ENCODE measurements at places on chromosomes 6 and 20. TPM values are rescaled to one million over a fixed set of nuclear protein-coding genes. Genes with fewer than 3 reads are reported as not detected.
A peak's percentile ranks its signal among the peaks of the same experiment; 100 is the strongest.

The MTFR2 gene
- total RNA-seq: 6.2 TPM

The FBXO5 gene
- total RNA-seq: 16.8 TPM

The HSPA1A gene
- 324 TPM for total RNA-seq

The ZNF341 gene
- 5.1 TPM for total RNA-seq

The MYH7B gene
- total RNA-seq: 0.04 TPM

The SH3BGRL2 gene
- 3.8 TPM for total RNA-seq

The OGFR gene
- total RNA-seq: 112 TPM

The NANP gene
- 10.3 TPM for total RNA-seq

- H3K4me1 ChIP-seq: no peaks in the 10 kb centered on the region
- no peaks in the 10 kb centered on the region for H3K27me3 ChIP-seq
- no peak overlapping the region for H3K27ac ChIP-seq
- H3K4me3 ChIP-seq: no peak overlapping the region
- H3K36me3 ChIP-seq: no peaks in the 10 kb centered on the region
- peak; percentile 42 for DNase-seq
These were observed 5.0 kb downstream of the FAM209B start for GRCh38 chr20:56537997-56538396.

GRCh38 chr6:26556263-26557070 lies 18.3 kb downstream of the HMGN4 start:
- no peaks in the 10 kb centered on the region for H3K27me3 ChIP-seq
- peak; percentile 93 for DNase-seq
- H3K4me3 ChIP-seq: no peak overlapping the region
- no peaks in the 10 kb centered on the region for H3K36me3 ChIP-seq

GRCh38 chr6:157245436-157245835 lies 77.9 kb downstream of the TMEM242 start:
- H3K4me1 ChIP-seq: peaks cover 3% of the 10 kb centered on the region
- H3K27me3 ChIP-seq: no peaks in the 10 kb centered on the region
- H3K36me3 ChIP-seq: no peaks in the 10 kb centered on the region
- H3K27ac ChIP-seq: no peak overlapping the region
- no peak for DNase-seq
- H3K4me3 ChIP-seq: no peak overlapping the region

GRCh38 chr20:11172881-11173280 lies 499.1 kb upstream of the JAG1 start:
- H3K4me3 ChIP-seq: no peak overlapping the region
- no peaks in the 10 kb centered on the region for H3K36me3 ChIP-seq
- H3K27me3 ChIP-seq: no peaks in the 10 kb centered on the region
- DNase-seq: no peak
- H3K27ac ChIP-seq: no peak overlapping the region

DNA sequence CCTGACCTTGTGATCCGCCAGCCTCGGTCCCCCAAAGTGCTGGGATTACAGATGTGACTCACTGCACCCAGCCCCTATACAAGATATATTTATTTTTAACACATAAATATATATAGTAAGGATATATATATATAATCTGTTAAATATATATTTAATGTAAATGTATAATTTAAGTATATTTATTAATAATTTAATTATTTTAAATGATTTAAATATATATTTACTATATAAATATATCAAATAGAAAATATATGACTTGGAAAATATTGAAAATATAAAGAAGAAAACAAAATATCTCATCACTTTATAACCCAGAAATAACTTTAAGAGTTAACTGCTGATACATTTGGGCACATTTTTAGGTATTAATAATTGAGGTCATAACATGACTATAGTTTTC lies 324.7 kb downstream of the SYNE1 start:
- no peaks in the 10 kb centered on the region for H3K4me1 ChIP-seq
- H3K27ac ChIP-seq: no peak overlapping the region
- no peaks in the 10 kb centered on the region for H3K27me3 ChIP-seq

GRCh38 chr6:153150371-153150751 lies 19.3 kb upstream of the RGS17 start:
- no peaks in the 10 kb centered on the region for H3K4me1 ChIP-seq
- no peaks in the 10 kb centered on the region for H3K27me3 ChIP-seq
- DNase-seq: no peak

DNA sequence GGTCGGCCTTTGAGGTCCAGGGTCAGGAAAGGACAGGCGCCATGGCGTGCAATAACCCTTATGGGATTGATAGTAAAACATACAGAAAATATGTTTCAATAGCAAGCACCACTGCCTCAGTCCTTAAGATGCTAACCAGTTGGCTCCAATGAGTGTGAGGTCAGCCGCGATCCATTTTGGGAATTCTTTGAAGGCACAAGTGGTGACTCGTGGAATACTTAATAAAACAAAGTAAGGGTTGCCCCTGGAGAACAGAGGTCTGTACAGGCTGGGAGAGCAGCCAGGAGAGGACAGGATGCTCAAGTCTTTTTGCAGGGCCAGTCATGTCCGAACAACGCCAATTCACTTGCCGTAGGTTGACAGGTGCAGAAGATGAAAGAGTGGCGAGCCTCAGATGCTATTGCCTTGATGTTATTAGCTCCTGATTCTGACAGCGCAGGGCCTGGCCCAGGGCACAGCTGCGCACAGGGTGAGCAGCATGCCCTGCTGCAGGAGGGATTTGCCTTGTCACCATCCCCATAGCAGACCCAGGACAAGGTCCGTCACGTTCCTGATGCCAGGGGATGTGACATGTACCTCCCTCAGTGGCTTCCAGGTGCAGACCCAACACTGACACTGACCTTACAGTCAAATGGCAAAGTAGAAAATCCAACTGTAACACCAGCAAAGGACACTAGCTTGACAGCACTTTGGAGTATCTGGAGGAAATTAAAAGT lies 21.8 kb downstream of the SYNDIG1 start:
- no peaks in the 10 kb centered on the region for H3K4me1 ChIP-seq
- H3K4me3 ChIP-seq: no peak overlapping the region
- DNase-seq: no peak
- H3K27ac ChIP-seq: no peak overlapping the region
- H3K36me3 ChIP-seq: no peaks in the 10 kb centered on the region

DNA sequence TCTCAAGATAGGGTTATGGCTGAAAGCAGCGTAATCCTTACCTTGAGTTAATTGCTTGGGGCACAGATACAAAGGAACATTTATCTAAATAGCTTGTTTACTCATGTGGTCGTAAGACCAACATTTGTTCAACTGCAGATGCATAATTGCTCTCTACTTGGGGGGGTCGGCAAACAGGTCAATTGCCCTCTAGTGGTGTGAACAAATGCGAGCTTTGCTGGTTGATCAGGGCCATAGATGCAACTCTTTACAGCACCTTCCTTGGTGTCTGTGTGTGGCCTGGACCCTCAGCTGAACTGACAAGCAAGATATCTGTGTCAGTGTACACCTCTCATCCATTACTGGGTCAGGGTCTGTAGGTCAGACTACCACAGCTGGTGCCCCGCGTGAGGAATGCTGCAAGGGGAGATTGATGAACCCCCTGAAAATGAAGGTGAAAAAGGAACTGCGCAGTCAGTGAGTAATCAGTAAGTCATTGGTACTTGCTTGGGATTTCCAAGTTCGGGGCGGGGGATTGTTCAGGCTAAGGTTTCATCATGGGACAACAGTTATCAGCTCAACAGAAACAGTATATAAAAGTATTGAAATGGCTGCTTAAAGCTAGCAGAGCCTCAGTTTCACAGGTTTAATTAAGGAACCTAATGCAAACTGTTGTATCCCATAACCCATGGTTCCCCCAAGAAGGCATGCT lies 24.0 kb downstream of the HLA-DPA1 start:
- H3K27ac ChIP-seq: no peak overlapping the region
- peaks cover 55% of the 10 kb centered on the region for H3K27me3 ChIP-seq
- no peaks in the 10 kb centered on the region for H3K4me1 ChIP-seq
- no peak for DNase-seq
- H3K4me3 ChIP-seq: no peak overlapping the region

- peak overlapping the region; percentile 98 for H3K27ac ChIP-seq
- peaks cover 23% of the 10 kb centered on the region for H3K36me3 ChIP-seq
- no peak for DNase-seq
- peaks cover 29% of the 10 kb centered on the region for H3K4me1 ChIP-seq
- H3K4me3 ChIP-seq: peak overlapping the region; percentile 91
- H3K27me3 ChIP-seq: no peaks in the 10 kb centered on the region
These were observed 1.5 kb downstream of the TFAP2A start for GRCh38 chr6:10413262-10413849.

DNA sequence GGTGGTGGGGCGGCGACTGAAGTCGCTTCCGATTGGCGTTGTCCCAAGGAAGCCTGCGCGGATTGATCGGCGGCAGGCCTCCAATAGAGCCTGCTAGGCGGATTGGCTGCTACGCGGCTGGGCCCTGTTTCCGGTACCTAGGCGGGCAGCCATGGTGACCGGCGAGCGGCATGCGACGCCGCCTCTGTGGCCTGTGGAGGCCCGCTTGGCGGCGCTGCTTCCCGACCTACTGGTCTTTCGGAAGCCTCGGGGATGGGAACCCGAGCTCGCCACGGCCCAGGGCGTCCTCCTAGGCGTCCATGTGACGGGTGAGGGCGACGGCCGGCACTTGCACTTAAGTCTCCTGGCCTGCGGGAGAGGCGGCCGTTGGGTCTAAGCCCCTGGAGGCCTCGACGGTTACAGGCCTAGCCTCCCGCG lies 28.1 kb downstream of the NFYA start:
- H3K27ac ChIP-seq: no peak overlapping the region
- no peak overlapping the region for H3K4me3 ChIP-seq
- no peaks in the 10 kb centered on the region for H3K4me1 ChIP-seq
- DNase-seq: no peak

DNA sequence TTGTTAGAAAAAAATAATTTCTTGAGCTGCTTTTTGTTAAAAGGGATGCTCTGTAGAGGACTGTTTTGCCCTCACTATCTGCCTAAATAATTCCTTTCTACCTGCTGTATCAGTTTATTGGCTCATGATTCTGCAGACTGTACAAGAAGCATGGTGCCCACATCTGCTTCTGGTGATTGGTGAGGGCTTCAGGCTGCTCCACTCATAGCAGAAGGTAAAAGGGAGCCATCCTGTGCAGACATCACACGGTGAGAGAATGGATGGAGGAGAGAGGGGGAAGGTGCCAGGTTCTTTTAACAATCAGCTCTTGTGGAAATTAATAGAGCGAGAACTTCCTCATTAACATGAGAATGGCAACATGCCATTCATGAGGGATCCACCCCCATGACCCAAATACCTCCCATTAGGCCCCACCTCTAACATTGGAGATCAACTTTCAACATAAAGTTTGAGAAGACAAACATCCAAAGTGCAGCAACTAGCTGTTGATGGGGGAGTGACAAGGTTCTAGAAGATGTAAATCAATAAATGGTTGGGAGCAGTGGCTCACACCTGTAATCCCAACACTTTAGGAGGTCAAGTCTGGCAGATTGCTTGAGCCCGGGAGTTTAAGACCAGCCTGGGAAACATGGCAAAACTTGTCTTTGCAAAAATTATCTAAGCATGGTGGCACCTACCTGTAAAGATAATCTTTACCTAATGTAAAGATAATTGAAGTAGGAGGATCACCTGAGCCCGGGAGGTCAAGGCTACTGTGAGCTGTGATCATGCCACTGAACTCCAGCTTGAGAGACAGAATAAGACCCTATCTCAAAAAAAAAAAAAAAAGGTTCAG lies 15.7 kb upstream of the AHCY start:
- no peak overlapping the region for H3K4me3 ChIP-seq
- no peak for DNase-seq
- peaks cover 36% of the 10 kb centered on the region for H3K4me1 ChIP-seq
- no peaks in the 10 kb centered on the region for H3K36me3 ChIP-seq
- no peak overlapping the region for H3K27ac ChIP-seq
- no peaks in the 10 kb centered on the region for H3K27me3 ChIP-seq

GRCh38 chr6:2739335-2739734 lies 11.4 kb downstream of the MYLK4 start:
- peaks cover 5% of the 10 kb centered on the region for H3K4me1 ChIP-seq
- H3K4me3 ChIP-seq: no peak overlapping the region
- peak; percentile 63 for DNase-seq
- no peaks in the 10 kb centered on the region for H3K27me3 ChIP-seq
- no peak overlapping the region for H3K27ac ChIP-seq

DNA sequence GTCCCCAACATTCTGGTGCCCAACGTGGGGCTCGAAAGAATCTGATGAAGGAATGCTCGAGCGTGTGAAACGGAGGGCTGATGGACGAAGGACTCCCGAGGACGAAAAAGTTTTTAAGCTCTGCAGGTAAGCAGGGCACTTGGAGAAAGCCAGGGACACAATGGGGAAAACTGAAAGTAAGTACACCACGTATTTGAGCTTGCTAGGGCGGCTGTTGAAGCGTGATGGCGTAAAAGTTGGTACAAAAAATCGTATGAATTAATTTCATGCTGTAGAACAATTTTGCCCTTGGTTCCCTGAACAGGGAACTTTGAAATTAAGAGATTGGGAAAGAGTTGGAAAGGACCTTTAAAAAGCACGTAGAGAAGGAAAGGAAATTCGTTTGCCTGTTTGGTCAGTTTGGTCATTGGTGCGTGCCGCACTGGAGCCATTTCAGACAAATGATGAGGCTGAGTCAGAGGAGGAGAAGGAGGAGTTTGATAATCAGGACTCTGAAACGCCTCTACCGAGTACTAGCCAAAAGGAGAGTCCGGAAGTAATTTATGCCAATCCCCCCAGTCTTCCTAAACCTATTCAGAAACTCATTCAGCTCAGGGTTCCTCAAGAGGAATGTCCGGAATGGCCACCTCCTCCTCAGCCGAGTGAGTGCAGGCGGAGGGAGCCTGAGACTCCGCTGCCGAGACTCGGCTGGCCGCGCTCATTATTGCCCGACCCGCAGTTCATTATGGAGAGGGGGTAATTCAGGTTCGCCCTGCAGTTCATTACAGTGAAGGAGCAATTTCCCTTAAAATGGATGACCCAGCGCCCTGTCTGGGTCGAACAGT lies 59.2 kb upstream of the PRSS16 start:
- H3K4me3 ChIP-seq: peak overlapping the region; percentile 81
- peak; percentile 79 for DNase-seq
- no peaks in the 10 kb centered on the region for H3K36me3 ChIP-seq
- H3K27ac ChIP-seq: peak overlapping the region; percentile 41
- no peaks in the 10 kb centered on the region for H3K4me1 ChIP-seq
- H3K27me3 ChIP-seq: no peaks in the 10 kb centered on the region

- peaks cover 18% of the 10 kb centered on the region for H3K4me1 ChIP-seq
- no peaks in the 10 kb centered on the region for H3K36me3 ChIP-seq
- no peaks in the 10 kb centered on the region for H3K27me3 ChIP-seq
- DNase-seq: peak; percentile 89
These were observed 71.1 kb upstream of the THEMIS start for GRCh38 chr6:127971945-127972391.

GRCh38 chr6:73854998-73855718 lies 159.2 kb downstream of the CD109 start:
- no peaks in the 10 kb centered on the region for H3K27me3 ChIP-seq
- H3K4me1 ChIP-seq: no peaks in the 10 kb centered on the region
- DNase-seq: peak; percentile 76
- H3K27ac ChIP-seq: no peak overlapping the region
- no peaks in the 10 kb centered on the region for H3K36me3 ChIP-seq

GRCh38 chr6:135640449-135641111 lies 143.0 kb upstream of the AHI1 start:
- H3K4me3 ChIP-seq: no peak overlapping the region
- H3K4me1 ChIP-seq: no peaks in the 10 kb centered on the region
- H3K27ac ChIP-seq: no peak overlapping the region
- DNase-seq: no peak
